Neural crest cell (in vitro differentiated cells): ENCODE measurements at places on chromosomes 13 and 19. TPM values are rescaled to one million over a fixed set of nuclear protein-coding genes. Genes with fewer than 3 reads are reported as not detected.

DNA sequence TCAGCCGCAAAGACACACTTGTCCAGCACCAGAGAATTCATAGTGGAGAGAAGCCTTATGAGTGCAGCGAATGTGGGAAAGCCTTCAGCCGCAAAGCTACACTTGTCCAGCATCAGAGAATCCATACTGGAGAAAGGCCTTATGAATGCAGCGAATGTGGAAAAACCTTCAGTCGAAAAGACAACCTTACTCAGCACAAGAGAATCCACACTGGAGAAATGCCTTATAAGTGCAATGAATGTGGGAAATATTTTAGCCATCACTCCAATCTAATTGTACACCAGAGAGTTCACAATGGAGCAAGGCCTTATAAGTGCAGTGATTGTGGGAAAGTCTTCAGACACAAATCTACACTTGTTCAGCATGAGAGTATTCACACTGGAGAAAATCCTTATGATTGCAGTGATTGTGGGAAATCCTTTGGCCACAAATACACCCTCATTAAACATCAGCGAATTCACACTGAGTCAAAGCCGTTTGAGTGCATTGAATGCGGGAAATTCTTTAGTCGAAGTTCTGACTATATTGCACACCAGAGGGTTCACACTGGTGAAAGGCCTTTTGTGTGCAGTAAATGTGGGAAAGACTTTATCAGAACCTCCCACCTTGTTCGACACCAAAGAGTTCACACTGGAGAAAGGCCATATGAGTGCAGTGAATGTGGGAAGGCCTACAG is 6.8 kb downstream of the ZNF134 start:
- DNase-seq = no peak

- DNase-seq = no peak
Measured at GRCh38 chr19:4713384-4713951, 10.2 kb downstream of the DPP9 start.

GRCh38 chr19:31761281-31761913 is 412.2 kb upstream of the TSHZ3 start:
- no peak for DNase-seq

DNA sequence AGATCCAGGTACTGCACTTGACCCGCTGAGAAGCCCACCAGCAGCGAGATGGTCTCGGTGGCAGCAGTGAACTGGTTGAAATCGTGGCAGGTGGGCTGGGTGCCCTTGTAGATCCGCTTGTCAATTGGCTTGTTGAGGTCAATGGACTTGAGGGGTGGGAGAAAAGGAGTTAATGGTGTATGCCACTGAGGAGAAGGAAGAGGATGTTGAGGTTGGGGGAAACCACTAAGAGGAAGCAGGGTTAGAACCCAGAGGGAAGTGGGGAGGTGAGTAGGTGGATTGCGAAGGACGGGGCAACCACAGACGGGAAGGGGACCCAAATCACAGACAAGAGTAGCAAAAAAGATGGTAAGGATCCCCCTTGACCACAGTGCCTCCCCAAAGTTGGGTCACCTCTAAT is 1.7 kb downstream of the DMWD start:
- no peak for DNase-seq

DNA sequence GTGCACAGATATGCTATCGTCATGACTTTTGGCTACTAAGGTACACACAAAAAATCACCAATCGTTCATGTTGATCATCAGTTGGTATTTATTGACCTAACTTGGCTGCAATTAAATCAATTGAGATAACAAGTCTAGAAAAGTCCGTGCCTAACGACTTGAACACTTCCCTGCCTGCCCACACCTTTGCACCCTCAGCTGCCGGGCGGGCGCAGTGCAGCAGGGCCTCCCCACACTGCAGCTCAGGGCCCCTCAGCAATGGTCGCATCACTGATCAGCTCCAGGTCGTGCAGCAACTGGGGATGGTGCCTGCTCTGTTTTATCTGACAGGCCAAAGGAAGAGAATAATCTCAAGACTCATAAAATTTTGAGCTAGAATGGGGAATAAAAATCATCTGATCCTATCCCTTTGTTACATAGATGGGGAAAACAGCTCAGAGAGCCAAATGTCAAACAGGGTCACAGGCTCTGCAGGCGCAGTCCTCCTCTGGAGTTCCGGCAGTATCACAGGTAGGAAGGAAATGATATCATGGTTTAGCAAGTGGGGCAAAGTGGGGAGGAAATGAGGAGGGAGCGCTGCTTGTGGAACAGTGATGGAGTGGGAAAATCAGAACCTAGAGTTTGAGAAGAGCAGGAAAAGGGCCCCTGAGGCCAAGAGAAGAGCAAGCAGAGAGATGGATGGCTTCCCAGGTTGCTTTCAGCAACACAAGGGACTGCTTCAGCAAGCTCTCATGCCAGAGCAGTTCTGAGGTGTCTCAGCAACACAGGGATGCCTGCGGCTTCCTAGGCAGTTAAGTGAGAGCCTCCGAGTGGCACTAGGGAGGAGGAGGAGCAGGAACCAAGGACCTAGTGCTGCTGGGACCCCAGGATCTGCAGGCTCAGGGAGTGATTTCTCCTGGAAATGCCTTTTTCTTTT is 57.5 kb downstream of the SLC7A1 start:
- DNase-seq = no peak

DNA sequence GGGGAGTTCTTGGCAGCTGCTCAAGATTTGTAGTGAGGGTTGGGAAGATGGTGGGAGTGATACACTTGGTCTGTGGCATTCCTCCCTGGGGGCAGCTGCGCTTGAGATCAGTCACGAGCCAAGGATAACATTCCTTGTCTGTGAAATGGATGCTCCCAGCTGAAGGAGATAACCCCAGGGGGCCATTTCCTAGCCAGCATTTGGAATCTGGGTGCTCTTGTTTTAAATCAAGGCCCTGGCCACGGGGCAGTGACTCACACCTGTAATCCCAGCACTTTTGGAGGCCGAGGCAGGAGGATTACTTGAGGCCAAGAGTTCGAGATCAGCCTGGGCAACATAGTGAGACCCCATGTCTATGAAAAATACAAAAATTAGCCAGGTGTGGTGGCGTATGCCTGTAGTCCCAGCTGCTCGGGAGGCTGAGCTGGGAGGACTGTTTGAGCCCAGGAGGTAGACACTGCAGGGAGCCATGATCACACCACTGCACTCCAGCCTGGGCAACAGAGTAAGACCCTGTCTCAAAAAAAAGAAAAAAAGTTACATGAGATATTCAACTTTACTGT is 4.6 kb downstream of the PKN1 start:
- DNase-seq = no peak

DNA sequence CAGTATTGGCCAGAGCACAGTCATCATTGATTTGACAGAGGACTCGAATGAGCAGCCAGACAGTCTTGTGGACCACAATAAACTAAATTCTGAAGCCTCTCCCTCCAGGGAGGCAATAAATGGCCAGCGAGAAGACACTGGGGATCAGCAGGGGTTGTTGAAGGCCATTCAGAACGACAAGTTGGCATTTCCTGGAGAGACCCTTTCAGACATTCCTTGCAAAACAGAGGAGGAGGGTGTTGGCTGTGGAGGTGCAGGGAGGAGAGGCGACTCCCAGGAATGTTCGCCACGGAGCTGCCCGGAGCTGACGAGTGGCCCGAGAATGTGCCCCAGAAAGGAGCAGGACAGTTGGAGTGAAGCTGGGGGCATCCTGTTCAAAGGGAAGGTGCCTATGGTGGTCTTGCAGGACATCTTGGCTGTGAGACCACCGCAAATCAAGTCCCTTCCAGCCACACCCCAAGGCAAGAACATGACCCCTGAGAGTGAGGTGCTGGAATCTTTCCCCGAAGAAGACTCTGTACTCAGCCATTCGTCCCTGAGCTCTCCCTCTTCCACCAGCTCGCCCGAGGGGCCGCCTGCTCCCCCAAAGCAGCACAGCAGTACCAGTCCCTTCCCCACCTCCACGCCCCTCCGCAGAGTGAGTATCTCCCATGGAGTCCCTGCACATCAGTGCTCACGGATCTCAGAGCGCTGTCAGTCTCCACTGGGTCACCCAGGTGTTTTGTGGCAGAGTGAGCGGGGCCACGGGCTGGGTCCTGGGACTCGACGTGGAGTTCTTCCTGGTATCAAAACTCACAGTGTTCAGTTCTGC is 6.9 kb downstream of the CHAF1A start:
- no peak for DNase-seq

GRCh38 chr19:49676136-49676783 is 811 bp upstream of the PRMT1 start:
- DNase-seq = peak; percentile 97

GRCh38 chr13:30523211-30523610 is 57.5 kb upstream of the HMGB1 start:
- no peak for DNase-seq

DNA sequence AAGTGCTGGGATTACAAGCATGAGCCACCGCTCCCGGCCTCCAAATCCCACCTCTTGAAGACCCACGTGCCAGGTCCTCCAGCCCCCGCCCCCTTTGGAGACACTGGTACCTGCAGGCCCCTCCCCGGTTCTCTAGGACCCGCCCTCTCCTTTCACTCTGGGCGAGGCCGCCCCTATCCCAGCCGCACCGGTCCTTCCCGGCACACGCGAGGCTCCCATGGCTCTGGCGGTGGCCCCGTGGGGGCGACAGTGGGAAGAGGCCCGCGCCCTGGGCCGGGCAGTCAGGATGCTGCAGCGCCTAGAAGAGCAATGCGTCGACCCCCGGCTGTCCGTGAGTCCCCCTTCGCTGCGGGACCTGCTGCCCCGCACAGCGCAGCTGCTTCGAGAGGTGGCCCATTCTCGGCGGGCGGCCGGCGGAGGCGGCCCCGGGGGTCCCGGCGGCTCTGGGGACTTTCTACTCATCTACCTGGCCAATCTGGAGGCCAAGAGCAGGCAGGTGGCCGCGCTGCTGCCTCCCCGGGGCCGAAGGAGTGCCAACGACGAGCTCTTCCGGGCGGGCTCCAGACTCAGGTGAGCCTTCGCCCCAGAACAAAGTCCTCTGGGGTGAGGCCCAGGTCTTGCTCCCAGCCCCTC is at the start of gene CBLC:
Gene CBLC, plus strand, starts transcription at position 176 of the 633 bp plus-strand sequence. Its CDS starts 42 bp downstream, at position 218.
- no peak for DNase-seq

DNA sequence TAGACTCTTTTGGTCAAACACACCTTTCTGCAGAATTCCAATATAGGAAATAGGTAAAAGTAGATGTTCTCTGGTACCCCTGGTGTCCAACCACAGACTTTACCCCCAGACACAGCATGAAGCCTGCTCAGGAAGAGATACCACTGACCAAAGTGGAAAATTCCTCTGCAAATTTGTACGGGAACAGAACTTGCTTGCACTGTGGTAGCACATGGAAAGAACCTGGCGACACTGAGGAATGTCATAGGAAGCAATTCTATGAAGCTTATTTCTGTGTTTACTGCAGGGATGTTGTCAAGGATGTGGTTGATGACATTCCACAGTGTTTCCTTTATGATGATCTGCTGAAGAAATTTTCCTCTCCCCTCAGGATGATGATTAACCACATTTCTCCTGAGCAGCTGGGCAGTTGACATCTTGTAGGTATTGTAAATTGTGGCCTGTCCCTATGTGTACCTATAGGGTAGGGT is 48.9 kb upstream of the TNFSF11 start:
- no peak for DNase-seq

GRCh38 chr13:23105051-23105450 is 75.7 kb upstream of the SGCG start:
- no peak for DNase-seq

DNA sequence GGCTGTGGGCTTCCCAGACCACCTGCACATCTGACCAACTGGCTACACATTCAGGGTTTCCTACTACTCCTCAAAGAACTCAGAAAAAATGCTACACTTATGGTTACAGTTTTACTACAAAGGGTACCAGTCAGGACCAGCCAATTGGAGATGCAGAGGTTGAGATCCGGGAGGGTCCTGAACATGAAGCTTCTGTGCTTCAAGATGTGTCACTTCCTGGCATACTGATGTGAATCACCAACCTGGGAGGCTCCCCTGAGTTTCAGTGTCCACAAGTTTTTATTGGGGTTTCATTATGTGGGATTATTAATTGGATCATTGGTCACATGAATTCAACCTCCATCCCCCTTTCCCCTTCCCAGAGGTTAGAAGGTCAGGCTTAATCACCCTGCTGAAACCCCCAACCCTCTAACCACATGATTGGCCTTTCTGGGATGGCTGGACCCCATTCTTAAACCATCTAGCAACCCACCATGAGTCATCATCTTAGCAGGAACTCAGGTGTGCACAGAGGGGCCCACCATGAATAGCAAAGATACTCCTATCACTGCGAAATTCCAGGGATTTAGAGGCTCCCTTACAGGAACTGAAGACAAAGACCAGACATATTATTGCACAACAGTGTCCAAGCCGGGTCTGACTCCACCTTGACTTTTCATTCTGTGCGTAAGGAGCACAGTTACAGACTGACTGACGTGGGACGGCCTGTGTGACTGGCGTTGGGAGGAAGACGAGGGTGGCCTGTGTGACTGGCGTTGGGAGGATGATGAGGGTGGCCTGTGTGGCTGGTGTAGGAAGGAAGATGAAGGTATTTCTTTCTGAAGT is 90.7 kb downstream of the ATP8A2 start:
- DNase-seq = no peak

DNA sequence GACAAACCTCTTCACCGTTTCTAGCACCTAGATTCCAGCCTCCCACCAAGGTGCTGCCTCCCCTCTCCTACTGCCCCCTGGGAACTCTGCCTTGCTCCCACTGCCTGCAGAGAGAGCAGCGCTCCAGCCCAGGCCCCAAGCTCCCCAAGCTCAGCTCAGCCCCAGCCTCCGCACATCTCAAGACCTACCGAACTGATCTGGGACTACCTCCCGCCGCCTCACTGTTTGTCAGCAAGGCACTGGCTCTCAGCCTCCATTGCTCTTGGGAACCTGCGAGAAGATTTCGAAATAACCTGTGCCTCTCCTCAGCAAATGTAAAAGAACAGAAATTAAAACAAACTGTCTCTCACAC is 92.4 kb upstream of the GPR183 start:
- DNase-seq = no peak

- DNase-seq = no peak
Measured at GRCh38 chr13:93316841-93317240, 90.2 kb downstream of the GPC6 start.

DNA sequence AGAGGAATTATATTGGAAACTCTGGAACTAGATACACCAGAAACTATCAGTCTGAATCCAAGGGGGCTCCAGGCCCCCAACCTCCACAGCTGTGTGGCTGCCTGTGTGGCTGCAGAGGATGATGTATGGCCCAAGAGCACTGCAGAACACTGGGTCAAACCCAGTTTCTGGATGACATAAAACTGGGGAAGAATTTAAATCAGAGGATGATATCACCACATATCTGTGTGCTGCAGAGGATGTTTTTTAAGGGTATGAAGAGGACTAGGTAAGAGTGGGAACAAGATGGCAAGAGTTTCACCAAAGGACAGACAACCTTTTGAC is 226.4 kb downstream of the SUCLA2 start:
- DNase-seq = no peak

GRCh38 chr19:17289489-17289888 is 7.8 kb downstream of the ANKLE1 start:
- DNase-seq = peak; percentile 78

The OSCAR gene
- total RNA-seq = not detected in 2 replicates

The LRRC8E gene
- total RNA-seq = 0.51 and 1.0 TPM in 2 replicates

The ARRDC2 gene
- 0.56 and 1.2 TPM in 2 replicates for total RNA-seq

The NCLN gene
- total RNA-seq = 76.5 and 84.1 TPM in 2 replicates

The LIPE gene
- total RNA-seq = 24.5 and 29.1 TPM in 2 replicates
